ENCODE measurements at places on chromosomes 7 and 10.

GRCh38 chr7:149720372-149721083 is 52.9 kb downstream of the ZNF467 start:
- DNase-seq = no peak

DNA sequence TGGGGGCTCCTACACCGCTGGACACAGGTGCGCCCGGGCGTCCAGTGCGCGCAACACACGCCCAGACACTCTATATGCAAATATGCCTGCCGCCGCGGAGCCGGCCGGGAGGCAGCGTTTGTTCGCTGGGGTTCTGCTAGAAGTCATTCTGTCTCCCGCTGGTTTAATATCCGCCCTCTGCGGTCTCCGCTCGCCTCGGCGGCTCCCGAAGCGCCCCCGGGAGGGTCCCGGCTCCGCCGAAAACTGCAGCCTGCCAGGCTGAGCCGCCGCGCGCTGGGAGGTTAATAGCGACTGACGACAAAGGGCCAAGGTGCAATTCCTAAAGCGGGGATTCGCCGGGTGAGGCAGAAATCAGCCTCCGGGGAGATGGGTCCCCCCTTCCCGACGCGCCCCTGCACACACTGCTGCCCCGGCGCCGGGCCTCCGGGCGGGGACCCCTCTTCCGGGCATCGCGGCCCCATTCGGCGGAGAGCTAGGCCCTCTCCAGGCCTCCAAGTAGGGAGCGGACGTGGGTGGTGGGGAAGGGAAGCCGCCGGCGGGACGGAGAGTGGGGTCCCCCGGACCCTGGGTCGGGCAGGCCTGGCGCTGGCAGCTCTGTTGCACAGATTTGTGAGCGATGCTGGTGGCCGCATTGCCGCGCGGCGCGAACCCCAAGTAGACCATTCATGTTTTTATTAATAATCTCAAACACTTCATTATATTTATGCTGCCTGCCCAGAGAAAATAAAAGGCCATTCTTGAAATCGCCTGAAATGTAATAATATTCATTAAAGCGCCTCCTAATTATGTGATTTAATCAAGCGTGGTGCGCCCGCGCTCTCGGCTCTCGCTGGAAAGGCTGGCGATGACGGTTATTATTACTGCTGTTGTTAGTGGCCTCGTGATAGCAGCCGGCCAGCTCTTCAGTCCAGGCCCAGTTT is 9.1 kb downstream of the EN2 start:
- DNase-seq = no peak

DNA sequence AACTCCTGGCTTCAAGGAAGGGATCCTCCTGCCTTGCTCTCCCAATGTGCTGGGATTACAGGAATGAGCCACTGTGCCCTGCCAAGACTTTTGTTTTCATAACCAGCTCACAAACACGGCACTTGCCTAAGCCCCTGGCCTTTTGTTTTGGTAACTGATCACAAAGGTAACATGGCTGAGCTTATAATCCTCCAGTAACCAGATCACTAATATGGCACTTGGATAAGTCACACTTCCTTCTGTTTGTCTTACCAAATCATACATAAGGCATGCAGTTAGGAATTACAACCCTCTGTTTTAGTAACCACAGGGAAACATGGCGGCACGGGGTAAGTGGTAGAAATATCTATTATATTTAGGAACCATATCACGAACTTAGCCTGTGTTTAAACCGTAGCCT is 577.1 kb downstream of the CALN1 start:
- no peak for DNase-seq

- no peak for DNase-seq
Observed at GRCh38 chr7:1649751-1650326, 20.2 kb upstream of the ELFN1 start.

DNA sequence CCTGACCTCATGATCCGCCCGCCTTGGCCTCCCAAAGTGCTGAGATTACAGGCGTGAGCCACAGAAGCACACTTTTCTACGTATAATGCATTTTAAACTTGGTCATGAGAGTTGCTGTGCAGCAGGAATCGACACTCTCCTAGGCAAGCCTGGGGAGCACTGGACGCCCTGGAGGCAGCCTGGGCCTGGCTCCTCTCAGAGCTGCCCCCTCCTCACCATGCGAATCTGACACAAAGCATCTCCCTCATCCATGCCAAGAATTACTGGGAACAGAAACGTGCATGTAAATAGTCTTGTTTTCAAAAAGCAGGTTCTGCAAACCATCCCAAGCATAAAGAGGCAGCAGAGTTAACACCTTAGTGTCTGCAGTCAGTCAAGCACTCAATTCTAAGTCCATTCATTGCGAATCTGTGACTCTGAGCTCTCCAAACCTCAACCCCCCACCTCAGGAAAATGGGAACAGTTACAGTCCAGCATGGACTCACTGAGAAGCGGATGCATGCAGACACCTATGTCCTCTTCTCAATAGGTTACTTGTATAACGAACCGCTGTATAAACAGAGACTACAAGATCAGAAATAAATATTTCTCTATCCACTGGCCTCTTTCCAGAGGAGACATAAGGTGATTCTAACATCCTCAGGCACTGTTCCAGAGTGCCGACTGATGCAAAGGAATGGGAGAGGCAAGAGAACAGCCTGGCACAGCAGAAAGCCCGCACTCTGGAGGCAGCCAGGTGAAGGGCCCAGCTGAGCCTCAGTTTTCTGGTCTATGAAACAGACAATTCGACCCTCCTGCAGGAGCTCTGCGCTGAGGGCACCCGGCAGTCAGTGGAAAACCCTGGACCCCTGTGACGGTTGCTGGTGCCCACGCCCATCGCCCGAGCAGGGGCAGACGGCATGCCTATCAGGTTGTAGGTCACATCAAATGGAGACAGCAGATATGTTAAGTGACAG is 68.9 kb downstream of the MAD1L1 start:
- no peak for DNase-seq

DNA sequence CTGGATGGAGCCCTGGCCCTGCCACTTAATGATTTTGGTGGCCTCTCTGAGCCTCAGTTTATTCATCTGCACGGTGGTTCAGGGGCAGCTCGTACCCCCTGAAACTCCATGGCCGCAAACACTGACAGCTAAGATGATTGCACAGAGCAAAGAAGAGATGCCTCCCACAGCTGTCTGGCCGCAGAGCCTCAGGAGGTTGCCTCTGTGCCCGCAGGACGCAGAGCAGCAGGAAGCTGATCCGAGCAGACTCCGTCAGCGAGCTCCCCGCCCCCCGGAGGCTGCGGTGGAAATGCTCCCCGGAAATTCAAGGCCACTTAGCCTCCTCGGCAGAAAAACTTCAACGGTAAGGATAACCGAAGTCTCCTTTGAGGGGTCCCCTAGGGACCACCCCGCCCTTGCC is 30.2 kb upstream of the C10orf53 start:
- no peak for DNase-seq

DNA sequence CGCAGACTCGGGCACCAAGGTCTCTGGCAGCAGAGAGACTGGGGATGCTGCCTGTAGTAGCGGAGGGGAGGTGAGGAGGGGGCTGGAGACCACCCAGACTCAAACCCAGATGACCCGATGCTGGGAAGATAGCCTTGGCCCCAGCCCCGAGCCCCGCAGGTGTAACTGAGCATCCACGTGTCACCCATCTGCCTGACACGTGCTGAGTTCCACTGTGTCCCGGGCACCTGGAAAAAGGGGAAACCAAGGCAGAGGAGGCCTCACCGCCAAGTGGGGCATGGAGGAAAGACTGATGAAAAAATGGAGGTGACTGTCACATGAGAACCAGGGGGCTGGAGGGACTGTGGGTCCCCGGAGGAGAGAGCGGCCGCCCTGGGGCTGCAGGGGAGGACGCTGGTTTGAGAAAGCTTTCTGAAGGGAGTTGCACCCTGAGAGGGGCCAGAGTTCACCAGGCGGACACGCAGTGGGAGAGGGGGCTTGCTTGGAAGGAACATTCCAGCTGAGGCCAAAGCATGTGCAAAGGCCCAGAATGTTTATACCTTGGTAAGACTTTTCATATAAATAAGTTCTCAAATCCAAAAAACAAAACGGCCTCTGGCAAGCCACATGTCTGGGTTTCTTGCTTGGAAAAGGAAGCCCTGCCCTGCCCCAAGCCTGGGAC is 27.4 kb upstream of the ELN start:
- DNase-seq = no peak

DNA sequence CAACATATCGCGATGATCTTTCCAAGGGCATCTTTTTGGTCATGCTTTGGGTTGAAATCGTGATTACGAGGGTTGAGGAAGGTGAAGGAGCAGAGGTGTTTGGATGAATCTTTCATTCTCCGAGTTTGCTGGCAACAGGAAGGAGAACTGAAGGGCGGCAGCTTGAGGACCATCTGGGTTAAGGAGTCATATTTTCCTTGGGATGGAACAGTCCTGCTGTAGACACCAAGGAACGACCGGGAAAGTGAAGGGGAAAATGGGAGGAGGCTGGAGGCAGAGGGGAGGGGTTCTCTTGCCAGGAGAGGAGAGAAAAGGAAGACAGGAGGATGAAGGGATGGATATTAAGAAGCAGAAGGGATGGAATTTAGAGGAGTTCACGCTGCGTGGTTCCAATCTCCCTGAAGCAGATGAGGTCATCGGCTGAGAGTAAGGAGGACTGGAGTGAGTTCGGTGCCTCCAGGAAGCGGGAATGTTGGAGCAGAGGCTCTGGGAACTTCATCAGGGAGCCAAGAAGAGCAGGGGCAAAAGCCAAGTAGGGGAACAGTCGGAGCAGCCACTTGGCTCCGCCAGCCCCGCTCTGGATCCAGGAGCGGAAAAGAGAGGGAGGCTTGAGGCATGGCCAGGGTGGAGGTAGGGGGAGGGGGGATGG is 116.6 kb upstream of the GALNT17 start:
- no peak for DNase-seq
